ENCODE measurements at places on chromosomes 6 and 20. TPM values are rescaled to one million over a fixed set of nuclear protein-coding genes. Genes with fewer than 3 reads are reported as not detected.
A peak's percentile ranks its signal among the peaks of the same experiment; 100 is the strongest.

RSPH9 gene
- total RNA-seq = 6.2 TPM

NT5E gene
- total RNA-seq = 4.7 TPM

ADGRG6 gene
- 28.2 TPM for total RNA-seq

CYB5R4 gene
- 13.7 TPM for total RNA-seq

CLVS2 gene
- total RNA-seq = 56.1 TPM

SEMG1 gene
- not detected for total RNA-seq

GRCh38 chr6:164533045-164533362, 776.4 kb downstream of the C6orf118 start:
- DNase-seq = no peak

DNA sequence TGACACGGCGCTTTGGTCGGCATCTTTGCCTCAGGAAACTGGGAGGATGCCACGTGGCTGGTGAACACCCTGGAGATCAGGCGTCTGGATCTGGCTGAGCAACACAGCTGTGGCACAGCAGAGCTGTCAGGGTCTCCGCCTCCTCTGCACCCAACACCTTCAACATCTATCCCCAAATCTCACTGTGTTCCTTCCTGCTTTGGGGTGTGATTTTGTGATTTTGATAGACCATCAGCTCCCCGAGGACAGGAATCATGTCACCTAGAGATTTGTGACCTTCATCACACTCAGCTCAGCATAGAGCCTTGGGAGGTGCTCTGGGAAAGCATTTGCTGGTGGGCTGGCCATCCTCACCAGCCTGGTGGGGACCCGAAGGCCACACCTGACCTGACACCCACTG, 203.7 kb upstream of the FOXQ1 start:
- DNase-seq = no peak

GRCh38 chr20:62846166-62846890, 15.3 kb downstream of the TCFL5 start:
- DNase-seq = peak; percentile 56

DNA sequence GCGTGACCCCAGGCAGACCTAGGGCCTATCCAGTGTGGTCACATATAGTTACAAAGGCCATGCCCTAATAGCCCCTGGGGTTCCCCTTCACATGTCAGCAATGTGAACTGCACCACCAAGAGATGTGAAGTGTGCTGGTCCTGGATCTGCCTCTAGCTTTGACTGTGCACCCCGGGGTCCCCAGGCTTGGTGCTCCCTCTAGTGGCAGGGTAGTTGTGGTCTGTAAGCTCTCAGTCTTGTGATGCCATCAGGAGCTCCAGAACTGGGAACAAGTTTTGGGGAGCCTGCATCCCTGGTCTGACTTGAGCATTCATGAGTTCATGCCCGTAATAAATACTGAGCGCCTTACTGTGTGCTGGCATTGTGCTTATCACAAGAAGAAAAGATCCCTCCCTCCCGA, 143.4 kb downstream of the DHX35 start:
- DNase-seq = no peak

DNA sequence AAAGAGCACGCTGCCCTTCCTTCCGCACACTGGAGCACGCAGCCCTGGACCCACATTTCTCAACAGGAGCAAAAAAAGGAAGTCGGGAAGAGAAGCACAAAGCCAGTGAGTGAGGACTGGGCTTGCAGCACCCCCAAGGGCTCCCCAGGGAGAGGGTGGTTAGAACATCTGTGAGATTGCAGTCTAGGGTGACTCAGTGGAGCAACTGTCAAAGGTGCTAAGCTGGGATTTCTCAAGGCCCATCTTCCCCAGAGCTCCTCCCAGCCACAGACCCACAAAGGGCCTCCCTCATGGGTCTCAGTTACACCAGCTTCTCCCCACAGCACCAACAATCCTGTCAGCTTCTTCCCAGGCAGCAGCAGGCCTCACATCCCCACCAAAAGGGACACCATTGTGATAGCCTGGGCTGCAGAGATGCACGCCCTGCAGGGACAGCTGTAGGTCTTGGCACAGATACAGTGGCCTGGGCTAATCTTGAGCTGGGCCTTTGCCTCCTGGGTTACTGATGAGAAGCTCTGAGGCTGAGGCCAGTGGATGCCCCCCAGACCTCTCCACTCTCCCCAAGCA, 39.6 kb upstream of the CD93 start:
- DNase-seq = no peak

- no peak for DNase-seq
Observed at GRCh38 chr6:14765106-14765505, 480.8 kb upstream of the JARID2 start.

DNA sequence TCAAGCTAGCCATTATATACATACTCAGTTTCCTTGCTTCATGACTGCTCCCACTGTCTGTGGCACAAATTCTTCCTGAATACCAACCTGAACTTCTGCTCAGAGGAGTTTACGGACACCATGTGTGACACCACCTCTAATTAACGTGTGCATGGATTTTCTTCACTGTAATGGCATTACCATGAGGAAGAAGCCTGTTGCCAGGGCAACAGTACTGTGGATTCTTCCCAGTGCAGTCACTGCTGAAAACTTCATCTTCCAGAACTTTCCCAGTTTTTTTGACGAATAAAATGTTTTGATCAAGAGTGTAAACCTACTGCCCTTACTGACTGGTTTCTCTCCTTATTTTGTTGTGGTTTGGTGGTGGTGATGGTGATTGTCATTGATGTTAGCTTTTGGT, 444.3 kb upstream of the NRSN1 start:
- DNase-seq = no peak

DNA sequence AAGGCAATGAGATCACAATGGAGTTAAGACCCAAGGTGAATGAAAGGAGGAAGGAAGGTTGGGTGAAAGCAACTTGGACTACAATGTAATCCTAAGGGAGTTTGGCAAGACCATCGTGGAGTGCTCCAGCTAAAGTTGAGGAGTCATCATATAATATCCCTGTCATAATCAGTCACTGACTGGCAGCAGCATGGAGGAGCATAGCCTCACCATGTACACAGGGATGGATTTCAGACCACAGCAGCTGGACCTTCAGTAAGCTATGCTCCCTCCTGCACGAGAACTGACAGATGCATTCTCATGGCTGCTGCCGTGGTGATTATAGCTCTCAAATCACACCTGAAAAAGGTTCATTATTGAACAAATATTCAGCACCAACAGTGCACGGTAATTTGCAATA, 43.0 kb downstream of the GOPC start:
- no peak for DNase-seq

DNA sequence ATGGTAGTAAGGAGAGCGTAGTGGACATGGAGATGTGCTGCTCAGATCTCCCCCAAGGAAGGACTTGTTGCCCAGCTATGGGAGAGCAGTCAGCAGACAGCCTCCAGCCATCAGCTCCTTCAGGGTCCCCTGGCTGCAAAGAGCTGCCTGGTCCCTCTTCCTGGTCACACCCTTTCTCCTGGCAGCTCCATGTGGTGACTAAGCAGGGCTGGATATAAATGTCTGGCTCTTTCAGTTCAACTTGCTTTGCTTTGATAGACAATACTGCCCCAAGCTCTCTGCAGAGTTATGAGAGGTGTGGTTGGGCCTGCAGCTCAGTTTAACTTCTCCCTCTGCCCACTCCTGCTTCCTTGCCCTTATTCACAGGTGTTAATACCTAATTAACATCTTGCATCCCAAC, 64.1 kb upstream of the DDR1 start:
- DNase-seq = no peak

All from occipital lobe (tissue), 3 donors.